ENCODE measurements at places on chromosomes 11 and 22. TPM values are rescaled to one million over a fixed set of nuclear protein-coding genes. Genes with fewer than 3 reads are reported as not detected.

DNA sequence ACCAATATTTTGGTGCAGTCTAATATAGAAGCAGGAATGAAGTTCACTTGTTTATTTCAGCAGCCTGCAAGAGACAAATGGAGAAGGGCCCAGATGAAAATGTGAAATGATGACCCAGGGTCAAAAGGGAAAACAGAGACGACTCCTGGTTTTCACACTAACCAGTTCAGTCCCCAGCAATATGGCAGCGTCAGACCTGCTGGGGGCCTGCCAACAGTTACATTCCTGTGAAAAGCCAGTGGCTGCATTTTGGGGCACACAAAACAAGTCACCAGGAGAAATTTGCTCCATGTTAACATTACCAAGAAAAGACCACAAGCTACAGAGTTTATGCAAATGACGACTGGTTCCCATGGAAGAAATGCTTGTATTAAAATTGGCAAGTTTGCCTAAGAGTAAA lies 80.2 kb downstream of the CCDC34 start:
- DNase-seq = no peak
- H3K27ac ChIP-seq = no peak overlapping the region
- no peak overlapping the region for H3K4me3 ChIP-seq
- H3K4me1 ChIP-seq = no peaks in the 10 kb centered on the region
- H3K36me3 ChIP-seq = no peaks in the 10 kb centered on the region
- peaks cover 2% of the 10 kb centered on the region for H3K27me3 ChIP-seq

GRCh38 chr22:49481659-49482399 lies 345.8 kb downstream of the BRD1 start:
- no peak overlapping the region for H3K4me3 ChIP-seq
- no peaks in the 10 kb centered on the region for H3K36me3 ChIP-seq
- peaks cover 6% of the 10 kb centered on the region for H3K4me1 ChIP-seq
- no peak overlapping the region for H3K27ac ChIP-seq

GRCh38 chr22:50469377-50470305 lies 5.2 kb downstream of the SBF1 start:
- peak; percentile 99 for DNase-seq
- H3K27me3 ChIP-seq = no peaks in the 10 kb centered on the region
- H3K4me3 ChIP-seq = peak overlapping the region; percentile 70
- peaks cover 14% of the 10 kb centered on the region for H3K36me3 ChIP-seq
- peak overlapping the region; percentile 95 for H3K27ac ChIP-seq

DNA sequence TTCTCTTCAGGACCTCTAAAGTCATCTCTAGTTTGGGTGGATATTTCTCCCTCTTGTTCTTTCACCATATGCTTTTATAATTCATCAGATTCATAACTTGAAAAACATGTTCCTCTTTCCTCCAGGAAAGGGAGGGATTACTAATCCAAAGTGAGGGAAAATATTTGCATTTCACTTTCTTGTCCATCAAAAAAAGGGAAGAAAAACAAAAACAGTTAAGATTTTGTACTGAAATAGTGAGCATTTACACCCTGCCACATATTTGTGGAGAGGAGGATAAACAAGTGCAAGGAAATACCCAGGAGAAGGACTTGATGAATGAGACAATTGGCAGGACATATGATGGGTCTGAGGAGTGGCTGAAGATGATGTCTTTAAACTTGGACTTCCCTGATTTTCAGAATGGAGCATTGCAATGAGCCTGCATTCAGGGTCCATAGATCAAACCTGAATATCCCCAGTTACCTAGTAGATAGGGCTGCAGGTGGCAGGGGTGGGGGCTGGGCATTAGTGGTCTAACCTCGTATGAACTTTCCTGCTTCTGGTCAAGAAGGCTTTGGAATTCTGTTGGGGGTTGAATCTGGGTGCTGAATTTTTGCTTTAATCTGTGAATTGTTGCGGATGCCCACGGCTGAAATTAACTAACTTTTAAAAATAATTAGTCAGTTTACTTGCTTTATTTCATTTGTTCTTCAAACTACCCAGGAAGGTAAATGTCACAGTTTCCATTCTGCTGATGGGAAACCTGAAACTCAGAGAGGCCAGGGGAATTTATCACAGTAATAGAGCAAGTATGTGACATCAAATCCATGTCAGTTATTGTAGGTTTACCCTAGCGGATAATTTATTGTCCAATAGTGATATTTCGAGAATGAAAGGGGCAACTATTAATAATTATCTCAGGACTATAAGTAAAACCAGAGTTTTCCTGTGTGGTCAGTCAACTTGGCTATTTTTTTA lies 36.9 kb upstream of the TMEM123 start:
- no peak overlapping the region for H3K4me3 ChIP-seq
- no peaks in the 10 kb centered on the region for H3K27me3 ChIP-seq
- H3K36me3 ChIP-seq = no peaks in the 10 kb centered on the region
- H3K4me1 ChIP-seq = peaks cover 40% of the 10 kb centered on the region

The OR2AG1 gene
- total RNA-seq = not detected
